ENCODE measurements at places on chromosomes 5 and 9.

DNA sequence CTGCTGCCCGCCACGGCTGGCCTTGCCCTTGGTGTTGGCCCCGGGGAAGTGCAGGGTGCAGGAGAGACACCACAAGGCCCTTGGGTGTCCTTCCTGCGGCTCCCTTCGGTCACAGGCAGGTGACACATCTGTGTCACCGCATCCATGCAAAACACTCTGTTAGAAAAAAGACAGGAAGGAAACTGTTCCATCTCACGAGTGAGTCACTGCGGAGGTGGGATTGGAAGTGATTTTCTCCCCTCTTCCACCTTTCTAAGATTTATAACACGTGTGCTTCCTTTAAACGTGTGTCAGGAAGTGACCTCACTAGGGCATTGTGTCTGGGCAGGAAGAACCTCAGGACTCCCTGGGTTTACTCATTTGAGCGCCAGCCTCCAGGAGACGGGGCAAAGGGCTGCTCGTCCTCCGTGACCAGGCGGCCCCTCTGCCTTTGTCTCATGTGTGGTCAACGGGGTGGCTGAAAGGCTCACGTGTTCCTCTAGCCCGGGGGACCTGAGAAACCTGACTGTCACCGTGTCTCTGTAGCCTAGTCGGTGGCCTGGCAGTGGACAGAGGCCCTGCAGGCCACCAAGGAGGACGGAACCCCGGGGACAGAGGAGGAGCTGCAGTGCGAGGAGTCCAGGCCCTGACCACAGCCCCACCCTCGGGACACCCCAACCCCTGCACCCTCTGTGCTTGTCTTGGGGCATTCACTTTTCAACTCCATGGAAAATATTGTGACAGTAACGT is 4.9 kb upstream of the LCN1 start:
- no peak for DNase-seq

DNA sequence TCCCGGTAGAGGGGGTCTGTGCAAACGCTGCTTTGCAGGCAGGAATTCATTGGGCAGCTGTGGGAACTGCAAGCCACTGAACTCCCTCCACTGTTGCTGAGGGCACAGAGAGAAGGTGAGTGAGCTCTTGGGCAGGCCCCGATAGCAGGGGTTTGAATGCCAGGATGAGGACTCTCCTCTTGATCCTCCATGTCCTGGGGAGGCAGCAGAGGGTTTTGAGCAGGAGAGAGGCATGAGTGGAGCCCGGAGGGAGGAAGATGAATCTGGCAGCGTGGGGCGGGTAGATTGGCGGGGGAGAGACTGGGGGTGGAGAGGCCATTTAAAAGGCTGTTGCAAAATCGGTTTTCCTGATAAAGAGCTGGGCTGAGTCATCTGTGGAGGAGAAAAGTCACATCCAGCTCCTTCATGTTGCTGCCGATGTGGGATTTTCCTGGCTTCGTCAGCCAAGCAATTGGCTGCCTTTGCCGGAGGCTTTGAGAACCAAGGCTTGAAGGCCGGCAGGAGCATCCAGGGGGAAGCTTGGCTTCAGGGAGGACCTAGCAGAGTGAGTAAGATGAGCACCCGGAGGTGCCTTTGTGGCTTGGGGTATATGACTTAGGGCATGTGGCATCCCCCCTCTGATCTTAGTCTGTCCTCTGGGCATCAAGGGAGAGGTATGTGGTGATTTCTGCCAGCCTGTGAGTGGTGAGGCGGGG is at the start of gene SYNPO:
SYNPO (plus strand) TSS at position 350 of the 695 bp plus-strand sequence. CDS start 7,616 bp downstream, outside the sequence.
- DNase-seq = no peak

- DNase-seq = no peak
Measured at GRCh38 chr9:1102642-1102970, 52.4 kb downstream of the DMRT2 start.

DNA sequence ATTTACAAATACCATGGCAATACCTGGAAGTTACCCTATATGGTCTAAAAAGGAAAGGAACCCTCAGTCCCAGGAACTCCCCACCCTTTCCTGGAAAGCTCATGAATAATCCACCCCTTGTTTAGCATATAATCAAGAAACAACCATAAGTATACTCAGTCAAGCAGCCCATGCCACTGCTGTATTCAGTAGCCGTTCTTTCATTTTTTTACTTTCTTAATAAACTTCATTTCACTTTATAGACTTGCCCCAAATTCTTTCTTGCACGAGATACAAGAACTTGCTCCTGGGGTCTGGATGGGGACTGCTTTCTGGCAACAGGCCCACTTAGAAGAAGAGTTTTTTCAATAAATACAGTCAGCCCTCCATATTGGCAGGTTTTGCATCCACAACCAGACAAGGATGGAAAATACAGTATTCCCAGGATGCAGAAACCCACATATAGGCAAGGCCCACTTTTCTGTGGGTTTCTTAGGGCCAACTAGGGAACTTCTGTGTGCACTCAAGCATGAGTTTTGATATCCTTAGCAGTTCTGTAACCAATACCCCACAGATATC is 2.8 kb upstream of the TBCA start:
- DNase-seq = no peak

DNA sequence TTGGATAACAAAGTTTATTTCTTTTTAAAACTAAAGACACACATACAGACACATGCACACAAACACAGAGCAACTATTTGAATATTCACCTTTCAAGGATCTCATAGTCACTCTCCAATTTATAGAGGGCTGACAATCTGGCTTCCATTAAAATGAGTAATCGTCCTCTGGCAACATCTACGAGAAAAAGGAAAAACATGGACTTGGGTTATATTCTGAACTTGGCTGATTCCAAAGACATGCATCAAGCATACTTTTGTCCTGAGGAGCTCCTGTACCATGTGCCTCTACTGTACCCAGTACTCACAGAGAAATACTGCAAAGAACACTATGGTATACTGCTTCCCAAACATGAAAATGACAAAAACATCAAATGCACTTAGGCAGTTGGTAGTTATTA is 15.4 kb downstream of the IARS1 start:
- DNase-seq = no peak

GRCh38 chr9:114207034-114207810 is 51.9 kb downstream of the COL27A1 start:
- DNase-seq = peak; percentile 29

- peak; percentile 58 for DNase-seq
Measured at GRCh38 chr5:141880961-141881801, 3.0 kb upstream of the PCDH1 start.

GRCh38 chr5:90096415-90097081 is 313.0 kb downstream of the CETN3 start:
- no peak for DNase-seq

- DNase-seq = no peak
Measured at GRCh38 chr9:73007966-73008672, 55.3 kb upstream of the ALDH1A1 start.

DNA sequence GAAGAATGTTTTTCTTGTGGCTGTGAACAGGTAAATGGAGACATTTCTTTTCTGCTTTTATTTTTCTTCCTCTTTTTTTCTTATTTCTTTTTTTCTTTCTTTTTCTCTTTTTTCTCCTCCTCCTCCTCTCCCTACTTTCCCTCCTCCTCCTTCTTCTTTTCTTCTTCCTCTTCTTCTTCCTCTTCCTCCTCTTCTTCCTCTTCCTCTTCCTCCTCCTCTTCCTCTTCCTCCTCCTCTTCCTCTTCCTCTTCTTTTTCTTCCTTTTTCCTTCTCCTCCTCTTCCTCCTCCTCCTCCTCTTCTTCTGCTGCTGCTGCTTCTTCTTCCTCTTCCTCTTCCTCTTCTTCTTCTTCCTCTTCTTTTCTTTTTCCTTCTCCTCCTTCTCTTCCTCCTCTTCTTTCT is 65.3 kb upstream of the NTRK2 start:
- no peak for DNase-seq

- no peak for DNase-seq
Measured at GRCh38 chr5:96177303-96177869, 215.7 kb upstream of the ELL2 start.

DNA sequence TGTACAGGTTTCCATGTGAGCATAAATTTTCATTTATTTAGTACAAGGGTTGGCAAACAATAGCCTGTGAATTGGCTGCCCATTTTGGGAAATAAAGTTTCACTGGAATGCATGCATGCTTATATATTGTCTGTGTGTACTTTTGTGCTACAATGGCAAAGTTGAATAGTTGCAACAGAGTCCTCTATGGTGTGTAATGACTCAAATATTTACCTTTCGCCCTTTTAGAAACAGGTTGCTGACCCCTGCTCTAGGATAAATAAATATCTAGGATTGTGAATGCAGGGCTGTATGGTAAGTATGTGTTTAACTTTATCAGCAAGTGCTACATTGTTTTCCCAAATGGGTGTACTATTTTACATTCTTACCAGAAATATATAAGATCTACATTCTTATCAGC is 47.2 kb downstream of the XRCC4 start:
- DNase-seq = no peak

DNA sequence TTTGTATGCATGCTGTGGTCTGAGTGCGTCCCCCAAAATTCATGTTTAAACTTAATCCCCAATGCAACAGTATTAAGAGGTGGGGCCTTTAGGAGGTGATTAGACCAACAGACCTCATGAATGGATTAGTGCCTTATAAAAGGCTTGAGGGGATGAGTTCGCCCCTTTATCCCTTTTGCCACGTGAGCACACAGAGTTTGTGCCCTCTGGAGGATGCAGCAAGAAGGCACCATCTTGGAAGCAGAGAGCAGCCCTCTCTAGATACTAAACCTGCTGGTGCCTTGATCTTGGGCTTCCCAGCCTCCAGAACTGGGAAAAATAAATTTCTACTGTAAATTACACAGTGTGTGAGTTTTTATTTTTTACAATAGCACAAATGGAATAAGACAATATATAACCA is 177.1 kb upstream of the SPRY4 start:
- no peak for DNase-seq

GRCh38 chr5:159571501-159572244 is 241.4 kb upstream of the IL12B start:
- DNase-seq = no peak

GRCh38 chr5:41196197-41196596 is 17.1 kb downstream of the C6 start:
- no peak for DNase-seq

DNA sequence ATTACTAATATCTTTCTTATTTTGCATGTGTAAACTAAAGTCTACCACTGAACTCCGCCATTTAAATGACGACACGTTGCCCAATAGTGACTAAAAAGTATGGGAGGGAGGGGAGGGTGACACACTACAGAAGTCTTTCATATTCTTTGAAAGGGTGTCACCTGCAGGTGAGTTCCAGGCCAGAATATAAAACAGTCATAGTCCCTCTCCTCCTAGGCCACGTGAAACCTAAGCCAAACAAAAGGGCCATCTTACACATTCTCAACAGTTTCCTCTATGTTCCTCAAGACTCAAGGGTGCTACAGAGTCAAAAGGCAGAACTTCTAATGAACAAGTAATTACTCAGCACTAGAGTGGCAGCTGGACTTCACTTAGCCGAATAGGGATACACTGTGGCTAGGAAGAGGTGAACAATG is 6.4 kb downstream of the CEMIP2 start:
- DNase-seq = no peak

GRCh38 chr5:139789116-139789844 is 6.3 kb upstream of the PSD2 start:
- peak; percentile 24 for DNase-seq

All from pons (tissue), 1 donor.